Stimulated activated CD4-positive, alpha-beta T cell treated with anti-CD3 and anti-CD28 coated beads, Interleukin-4, amount 100 ng/mL, for 48 hours (primary cell): ENCODE measurements at places on chromosomes 4 and X.
A peak's percentile ranks its signal among the peaks of the same experiment; 100 is the strongest.

- DNase-seq, result no peak
These were observed 31.3 kb upstream of the TFDP3 start for GRCh38 chrX:133249266-133250058.

GRCh38 chr4:106967892-106968291 is 68.2 kb downstream of the DKK2 start:
- DNase-seq, result no peak

GRCh38 chr4:31246856-31247255 is 526.7 kb downstream of the PCDH7 start:
- DNase-seq, result no peak

DNA sequence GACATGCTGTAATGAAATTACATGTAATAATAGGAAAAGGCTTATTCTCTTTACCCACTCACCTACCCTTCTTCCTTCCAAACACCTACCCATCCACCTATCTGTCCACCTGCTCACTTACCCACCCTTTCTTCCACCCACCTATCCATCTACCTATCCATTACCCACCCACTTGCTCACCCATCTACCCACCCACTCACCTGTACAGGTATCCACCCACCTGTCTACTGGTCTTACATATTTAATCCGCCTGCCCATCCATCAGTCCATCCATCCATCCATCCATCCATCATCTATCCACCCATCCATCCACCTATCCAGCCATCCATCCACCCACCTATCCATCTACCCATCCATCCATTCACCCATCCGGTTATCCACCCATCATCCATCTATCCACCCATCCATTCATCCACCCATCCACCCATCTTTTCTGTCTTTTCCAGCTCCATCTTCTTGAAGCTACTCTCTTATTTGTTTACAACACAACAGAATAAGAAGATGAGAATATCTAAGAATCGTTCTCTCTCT is 133.3 kb upstream of the STX18 start:
- DNase-seq, result no peak

DNA sequence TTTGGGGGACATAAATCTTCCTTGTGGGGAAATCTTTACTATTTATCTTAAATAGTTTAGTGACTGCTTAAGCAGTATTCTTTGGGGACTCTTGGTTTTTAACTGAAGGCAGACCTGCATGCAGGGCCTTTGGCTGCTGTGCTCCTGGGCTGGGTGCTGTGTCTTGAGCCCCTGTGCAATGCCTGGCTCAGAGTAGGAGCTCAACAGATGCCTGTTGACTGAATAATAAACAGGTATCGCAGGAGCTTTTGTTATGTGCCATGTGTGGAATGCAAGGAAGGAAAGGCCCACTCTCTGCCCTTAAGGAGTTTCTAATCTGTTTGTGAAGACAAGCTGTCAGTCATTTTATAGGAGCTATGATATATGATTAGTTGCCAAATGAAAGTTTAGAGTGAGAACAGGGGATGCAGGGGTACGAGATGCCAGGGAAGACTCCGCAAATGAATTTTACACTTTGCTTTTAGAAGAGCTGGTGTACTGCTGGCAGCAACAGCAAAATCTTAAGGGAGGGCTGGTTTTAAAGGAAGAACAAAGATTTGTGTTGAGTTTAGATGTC is 6.7 kb downstream of the GAB1 start:
- DNase-seq, result no peak

- no peak for DNase-seq
These were observed 506.9 kb upstream of the PCDH10 start for GRCh38 chr4:132642016-132642817.

DNA sequence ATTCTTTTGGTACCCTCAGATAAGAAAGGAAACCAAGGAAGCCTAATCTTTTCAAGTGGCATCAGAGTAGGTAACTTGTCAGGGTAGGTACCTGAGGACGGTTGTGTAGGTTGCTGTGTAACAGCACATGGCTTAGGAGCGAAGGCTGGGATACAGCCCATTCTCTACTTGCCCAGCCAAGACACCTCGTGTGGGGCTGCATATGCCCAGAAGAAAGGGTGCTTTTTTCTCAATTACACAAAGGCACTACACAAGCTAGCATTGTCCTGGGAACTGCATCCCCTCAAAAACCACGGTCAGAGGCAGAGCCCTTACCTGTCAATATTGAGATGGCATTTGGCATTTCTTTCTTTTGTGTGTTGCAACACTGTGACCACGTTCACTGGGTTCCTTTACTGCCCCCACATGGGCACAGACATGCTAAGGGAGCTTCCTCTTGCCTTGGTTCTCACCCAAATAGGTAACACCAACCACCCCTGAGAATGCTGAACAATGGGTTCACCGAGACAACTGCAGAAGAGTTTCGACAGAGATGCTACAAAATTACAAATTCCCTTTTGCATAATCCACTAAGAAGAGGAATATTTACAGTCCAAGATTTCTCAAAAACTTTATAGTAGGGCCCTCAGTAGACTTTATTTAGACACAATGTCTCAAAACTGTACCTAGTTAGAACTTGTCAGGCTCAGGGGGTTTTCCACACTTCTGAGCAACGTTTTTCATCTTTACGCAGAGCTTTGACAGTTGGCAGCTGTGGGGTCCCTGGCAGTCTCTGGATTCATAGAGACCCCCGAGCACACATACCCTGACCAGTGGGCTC is 35.8 kb upstream of the TNIP3 start:
- no peak for DNase-seq

GRCh38 chr4:94639298-94639697 is 118.5 kb upstream of the BMPR1B start:
- DNase-seq, result no peak

- no peak for DNase-seq
These were observed 1345.6 kb downstream of the PCDH18 start for GRCh38 chr4:136186650-136187049.

DNA sequence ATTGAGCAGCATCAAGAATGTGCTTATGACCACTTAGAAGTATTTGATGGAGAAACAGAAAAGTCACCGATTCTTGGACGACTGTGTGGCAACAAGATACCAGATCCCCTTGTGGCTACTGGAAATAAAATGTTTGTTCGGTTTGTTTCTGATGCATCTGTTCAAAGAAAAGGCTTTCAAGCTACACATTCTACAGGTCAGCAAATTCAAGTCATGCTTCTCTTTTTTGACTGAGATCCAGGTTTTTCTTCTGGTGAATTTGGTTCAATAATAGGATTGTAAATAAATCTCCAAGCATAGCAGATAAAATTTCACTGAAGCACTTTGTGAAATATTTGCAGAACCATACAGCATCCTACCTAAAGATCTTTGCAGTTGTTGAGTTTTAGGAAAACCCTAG is 218.1 kb downstream of the TLL1 start:
- DNase-seq, result no peak

DNA sequence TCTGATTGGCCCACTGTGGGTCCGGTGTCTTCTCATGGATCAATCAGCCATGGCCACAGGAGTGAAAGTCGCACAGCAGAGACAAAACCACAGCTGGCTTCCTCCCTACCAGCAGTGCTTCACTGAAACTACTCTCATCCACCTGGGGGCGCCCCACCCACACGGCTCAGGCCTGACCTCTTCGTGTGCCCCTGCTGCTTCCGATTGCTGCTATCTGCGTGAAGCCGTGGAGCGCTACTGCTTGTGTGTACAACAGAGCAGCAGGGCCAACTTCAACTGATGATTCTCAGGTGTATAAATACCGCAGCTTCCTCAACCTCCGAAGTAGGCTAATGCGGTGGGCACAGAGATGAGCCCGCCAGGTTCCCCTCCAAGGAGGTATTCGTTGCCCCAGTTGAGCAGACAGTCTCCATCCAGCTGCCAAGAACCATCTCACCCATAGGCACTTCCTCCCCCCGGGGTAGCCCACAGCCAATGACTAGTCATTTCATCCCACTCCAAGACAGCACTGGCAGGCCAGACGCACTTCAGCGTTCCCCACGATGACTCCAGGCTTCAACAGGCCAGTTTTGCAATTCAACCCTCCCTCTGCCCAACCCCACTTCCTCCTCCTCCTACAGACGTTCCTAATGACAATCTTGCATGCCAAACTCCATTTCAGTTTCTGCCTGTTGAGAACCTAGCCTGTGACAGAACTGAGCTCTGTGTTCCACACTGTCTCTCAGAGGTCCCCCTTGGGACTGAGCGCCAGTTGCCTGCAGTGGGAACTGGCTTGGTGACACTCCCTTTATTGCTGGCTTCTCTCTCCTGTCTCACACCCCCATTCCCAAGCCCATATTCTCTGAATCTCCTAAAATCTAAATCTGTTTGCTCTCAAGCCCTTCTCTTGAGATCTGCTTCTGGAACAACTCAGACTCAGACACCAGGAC is 41.3 kb upstream of the ATP6AP2 start:
- peak; percentile 61 for DNase-seq

DNA sequence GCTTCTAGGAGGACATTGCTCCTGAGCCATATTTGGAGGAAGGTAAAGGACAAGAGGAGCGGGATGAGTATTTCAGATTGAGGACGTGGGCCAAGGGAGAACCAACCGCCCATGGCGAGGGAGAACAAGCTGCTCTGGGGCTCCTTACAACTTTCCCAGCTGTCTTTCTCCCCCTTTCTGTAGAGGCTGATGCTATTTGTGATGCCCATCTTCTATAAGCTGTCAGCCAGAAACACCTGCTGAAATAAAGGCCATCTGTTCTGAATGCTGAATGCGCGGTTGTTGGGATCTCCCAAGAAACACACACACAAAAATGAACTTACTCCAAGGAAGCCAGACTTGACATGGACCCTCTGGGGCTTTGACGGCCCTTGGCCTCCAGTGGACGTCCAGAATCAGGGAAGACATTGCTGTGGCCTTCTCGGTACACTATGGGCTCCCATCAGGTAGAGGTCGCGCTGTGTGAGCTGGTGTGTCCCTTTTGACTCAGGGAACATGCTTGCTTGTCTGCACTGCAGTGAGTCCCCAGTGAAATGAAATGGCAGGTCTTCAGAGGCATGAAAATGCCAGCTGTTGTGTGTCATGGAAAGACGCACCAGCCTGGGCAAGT is 30.9 kb downstream of the RWDD4 start:
- DNase-seq, result no peak

GRCh38 chrX:26050099-26050498 is 88.0 kb upstream of the MAGEB18 start:
- no peak for DNase-seq

DNA sequence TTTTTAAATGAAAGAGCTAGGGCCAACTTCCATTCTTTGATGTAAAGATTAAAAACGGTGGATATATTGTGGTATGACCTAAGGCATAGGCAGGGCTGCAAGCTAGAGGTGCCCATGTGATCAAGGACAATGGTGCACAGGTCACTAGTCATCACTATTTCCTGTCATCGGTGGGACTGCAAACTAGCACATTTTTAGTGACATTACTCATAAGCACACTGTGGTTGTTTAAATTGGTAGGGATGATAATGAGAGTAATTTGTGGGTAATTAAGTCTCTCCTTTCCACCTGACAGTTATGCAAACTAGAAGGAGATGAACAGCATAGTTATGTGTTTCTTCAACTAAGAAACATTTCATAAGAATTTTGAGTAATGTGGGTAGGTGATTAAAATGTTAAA is 85.4 kb downstream of the GPRIN3 start:
- no peak for DNase-seq

GRCh38 chrX:132940727-132941327 is 17.6 kb downstream of the HS6ST2 start:
- DNase-seq, result no peak

- DNase-seq, result no peak
These were observed 71.4 kb upstream of the PSAPL1 start for GRCh38 chr4:7506119-7506518.
